ENCODE measurements at places on chromosomes 3 and 15. TPM values are rescaled to one million over a fixed set of nuclear protein-coding genes. Genes with fewer than 3 reads are reported as not detected.

- no peak for DNase-seq
Observed at GRCh38 chr15:58437531-58438105, 5.8 kb downstream of the LIPC start.

- DNase-seq: no peak
Observed at GRCh38 chr15:99431661-99432091, 134.1 kb upstream of the MEF2A start.

- DNase-seq: no peak
Observed at GRCh38 chr15:73249499-73249898, 119.3 kb downstream of the HCN4 start.

DNA sequence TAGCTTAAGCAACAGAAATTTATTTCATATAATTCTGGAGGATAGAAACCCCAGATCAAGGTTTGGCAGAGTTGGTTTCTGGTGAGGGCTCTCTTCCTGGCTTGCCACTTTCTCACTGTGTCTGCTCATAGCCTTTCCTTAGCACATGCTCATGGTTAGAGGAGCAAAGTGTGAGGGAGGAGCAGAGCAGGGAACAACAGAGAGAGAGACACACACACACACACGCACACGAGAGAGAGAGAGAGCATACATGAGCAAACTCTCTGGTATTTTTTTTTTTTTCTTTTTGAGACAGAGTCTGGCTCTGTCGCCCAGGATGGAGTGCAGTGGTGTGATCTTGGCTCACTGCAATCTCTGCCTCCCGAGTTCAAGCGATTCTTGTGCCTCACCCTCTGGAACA is 36.8 kb upstream of the ZDHHC23 start:
- DNase-seq: no peak

DNA sequence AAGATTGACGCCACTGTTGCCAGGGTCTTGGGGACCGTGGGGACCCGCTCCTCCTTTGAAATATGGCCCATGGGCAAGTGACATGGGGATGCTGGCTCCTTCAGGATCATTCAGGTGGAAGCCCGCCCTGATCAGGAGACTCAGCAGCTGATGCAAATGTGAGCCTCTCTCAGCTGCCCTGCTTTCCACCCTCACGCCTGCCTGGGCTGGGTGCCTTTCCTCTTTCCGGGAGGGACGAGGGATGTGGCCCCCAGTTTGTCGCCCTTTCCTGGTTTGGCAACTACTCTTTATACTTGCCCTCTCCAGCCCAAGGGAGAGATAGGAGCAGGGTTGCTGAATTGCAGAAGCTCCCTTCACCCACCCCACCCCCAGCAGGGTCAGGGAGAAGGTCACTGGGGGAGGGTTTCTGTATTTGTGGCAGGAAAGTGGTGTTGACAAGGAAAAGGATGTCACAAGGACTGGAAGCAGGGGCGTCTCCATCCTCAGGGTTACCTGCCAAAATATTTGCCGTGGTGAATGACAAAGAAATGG is 21.8 kb downstream of the DNASE1L3 start:
- DNase-seq: no peak

DNA sequence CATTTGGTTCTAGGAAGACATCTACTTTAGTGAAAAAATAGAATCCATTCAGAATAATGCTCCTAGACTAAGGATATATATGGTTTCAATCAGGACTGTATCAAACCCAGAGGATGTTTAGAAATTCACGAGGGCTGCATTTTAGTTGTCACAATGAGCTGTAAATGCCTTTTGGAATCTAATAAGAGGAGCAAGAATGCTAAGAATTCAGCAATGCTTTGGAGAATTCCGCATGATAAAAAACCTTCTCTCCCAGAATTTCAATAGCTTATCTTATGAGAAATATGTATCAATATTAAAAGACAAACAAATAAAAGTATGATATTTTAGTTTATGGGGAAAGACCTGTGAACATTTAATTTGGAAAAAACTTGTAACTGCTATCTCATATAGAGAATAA is 885.1 kb downstream of the ZPLD1 start:
- no peak for DNase-seq

GRCh38 chr15:36612063-36612788 is 32.8 kb downstream of the CDIN1 start:
- DNase-seq: no peak

- no peak for DNase-seq
Observed at GRCh38 chr3:115513416-115513800, 109.9 kb upstream of the GAP43 start.

DNA sequence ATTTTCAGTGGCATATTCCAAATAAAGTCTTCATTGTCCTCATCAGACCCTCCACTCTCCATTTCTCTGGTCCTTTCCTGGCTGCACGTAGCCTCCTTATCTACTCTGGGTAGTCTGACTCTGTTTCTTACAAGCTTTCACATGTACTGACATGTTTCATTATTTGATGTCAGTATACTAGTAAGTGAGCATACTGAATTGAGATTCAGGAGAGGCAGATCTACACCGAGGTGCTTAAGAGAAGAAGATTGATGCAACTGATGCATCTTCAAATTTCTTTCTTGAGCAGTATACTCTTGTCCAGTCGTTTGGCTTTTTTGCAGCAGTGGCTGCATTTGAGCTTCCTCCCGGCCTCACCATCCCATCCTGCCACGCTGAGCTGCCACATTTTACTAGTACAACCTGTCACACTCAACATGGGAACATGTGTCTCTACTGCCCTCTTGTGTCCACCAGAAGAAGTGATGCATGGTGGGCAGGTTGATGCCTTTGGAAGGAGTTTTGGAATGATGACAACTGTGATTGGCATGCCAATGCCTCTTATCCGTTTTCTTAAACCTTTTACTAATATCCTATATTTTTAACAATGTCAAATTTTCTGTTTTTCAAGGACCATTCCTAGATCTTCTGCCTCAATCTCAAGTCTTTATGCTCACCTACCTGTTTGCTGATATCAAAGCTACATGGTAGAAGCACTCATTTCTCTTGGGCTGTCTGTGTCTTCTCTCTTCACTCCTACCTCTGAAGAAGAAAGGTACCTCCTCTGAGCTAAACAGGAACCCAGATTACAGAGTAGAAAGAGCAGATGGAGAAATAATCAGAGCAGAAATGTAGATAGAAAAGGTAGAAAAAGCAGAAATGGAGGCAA is 38.7 kb downstream of the GUCA1C start:
- no peak for DNase-seq

- no peak for DNase-seq
Observed at GRCh38 chr3:7447197-7447769, 586.4 kb downstream of the GRM7 start.

DNA sequence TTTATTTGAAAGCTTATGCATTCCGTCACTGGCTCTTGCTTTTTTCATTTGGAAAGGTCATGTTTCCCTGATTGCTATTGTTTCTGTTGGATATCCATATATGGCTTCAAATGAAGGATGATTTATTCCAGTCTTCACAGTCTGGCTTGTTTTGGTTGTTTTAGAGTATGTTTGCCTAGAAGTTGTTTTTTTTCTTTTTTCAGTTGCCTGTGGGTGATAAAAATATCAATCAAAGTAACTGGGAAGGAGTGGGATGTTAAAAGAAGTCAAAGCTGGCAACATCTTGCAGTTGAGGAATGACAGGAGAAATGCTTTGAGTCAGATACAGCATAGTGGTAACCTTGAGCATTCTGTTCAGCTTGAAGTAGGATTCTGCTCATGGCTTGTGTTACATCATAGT is 610.5 kb downstream of the PLOD2 start:
- no peak for DNase-seq

DNA sequence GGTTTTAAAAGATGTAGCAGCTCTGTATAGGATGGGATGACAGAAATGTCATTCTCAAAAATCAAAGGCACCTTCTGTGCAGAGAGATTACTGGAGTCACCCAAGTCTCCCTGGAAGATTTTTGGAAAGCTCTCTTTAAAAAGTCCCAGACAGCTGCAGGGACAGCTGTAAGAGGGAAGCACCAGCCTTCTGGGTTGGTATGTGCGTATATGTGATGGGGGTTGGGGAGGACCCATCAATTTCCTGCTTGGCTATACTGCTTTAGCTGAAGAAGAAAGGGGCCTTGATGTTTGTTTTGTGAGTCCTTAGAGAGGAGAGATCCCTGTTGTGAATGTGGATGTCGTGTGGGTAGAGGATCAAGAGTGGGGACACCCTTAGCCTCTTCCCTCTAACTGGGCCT is 5.4 kb upstream of the SEC11A start:
- DNase-seq: no peak

DNA sequence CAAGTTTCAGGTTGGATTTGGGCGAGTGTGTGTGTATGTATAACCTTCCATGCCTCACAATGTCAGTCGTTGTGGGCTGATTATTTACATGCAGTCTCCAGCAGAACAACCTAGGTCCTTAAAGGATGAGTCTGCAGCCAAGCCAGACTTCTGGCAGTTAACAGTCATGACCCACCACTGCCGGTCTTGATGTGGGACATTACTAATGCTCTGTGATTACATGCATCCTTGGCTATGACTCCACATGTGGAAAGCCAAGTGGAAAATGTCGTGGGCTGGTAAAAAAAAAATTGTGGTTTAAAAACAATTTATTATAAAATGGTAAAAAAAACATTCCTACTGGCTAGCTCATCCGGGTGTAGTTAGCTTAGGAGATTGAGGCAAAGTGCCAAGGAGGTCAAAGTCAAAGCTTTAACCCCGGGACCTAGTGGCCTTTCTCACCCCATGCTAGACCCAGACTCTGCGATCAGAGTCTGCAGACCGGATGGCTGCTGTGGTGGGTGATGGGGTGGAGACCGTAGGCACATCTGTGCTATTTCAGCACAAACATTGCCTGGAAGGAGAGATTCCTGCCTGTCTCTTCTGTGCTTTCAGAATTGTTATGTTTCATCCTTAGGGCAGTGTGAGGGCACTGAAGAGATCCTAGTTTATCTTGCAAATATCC is 6.8 kb downstream of the RARRES1 start:
- no peak for DNase-seq

DNA sequence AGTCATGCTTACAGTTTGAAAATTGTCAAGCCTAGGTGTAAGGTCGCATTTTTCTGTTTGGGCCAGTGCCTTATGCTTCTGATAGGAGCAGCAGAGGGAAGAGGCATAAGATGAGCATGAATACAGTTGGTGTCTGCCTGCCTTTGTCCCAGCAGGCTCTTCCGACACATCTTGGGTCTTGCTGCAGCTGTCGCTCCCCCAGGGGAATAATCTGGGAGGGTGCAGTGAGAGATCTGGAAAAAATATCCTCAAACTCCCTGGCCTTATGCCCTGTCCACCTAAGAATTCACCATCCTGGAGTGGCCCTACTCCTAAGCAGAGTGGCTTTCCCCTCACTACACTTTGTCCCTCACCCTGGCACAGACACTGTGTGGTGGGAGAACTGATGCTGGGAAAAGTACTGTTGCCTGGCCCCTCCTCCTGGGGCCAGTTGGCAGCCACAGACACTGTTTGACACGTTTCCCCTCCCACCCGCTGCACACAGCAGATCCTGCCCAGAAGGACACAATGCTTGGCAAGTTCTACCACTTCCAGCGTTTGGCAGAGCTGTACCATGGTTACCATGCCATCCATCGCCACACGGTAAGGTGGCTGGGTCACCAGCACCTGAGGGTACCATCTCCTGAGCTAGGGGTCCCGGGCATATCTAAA is 21.1 kb upstream of the RHO start:
- DNase-seq: no peak

Gene RTP4
- total RNA-seq: 0.87 TPM

Gene EPHA3
- 1.2 TPM for total RNA-seq

Gene RTF1
- total RNA-seq: 24.2 TPM

Gene CCDC39
- not detected for total RNA-seq

Gene CHL1
- 2.1 TPM for total RNA-seq

Gene ADAMTS17
- 12.8 TPM for total RNA-seq

Data from gastrocnemius medialis (tissue), 4 donors.